ENCODE measurements at places on chromosomes 16 and 17.

GRCh38 chr17:8611619-8612298, 18.8 kb downstream of the MYH10 start:
- no peak for DNase-seq

- DNase-seq: no peak
These were observed 41.6 kb downstream of the RPGRIP1L start for GRCh38 chr16:53662072-53662471.

DNA sequence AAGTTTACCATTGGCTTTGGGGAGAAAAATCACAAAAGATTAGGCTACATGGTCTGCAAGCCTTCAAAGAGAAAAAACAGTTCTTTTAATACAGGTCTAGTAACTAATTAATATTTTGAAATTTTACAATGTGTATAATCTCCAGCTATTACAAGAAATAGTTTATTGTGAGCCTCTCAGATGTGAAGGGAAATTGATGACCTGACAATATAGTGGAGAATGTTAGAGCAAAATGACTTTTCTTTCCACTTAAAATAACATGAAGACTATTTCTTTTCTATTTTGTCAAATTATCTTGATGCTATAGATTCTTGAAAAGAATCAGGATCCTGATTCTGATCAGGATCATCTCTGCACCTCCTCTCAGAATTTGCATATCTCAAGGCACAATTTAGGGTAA, 362.3 kb downstream of the PMP22 start:
- no peak for DNase-seq

DNA sequence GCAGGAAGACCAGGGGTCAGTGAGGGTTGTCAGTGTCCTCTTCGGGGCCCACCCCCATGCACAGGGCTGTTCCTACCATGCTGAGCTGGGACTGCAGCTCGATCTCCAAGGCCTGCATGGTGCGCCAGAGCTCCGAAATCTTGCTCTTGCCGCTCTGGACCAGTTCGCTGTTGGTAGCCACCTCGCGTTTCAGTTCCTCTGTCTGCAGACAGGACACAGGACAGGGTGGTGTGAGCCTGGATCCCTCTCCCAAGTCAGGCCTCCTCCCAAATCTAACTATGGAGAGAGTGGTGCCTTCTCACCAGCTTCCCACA, 90.9 kb downstream of the GOSR1 start:
- DNase-seq: peak; percentile 77

GRCh38 chr16:81711657-81712319, 67.3 kb upstream of the PLCG2 start:
- no peak for DNase-seq
